RPMI7951 (cell line): ENCODE measurements at places on chromosomes 2 and 18. TPM values are rescaled to one million over a fixed set of nuclear protein-coding genes. Genes with fewer than 3 reads are reported as not detected.

DNA sequence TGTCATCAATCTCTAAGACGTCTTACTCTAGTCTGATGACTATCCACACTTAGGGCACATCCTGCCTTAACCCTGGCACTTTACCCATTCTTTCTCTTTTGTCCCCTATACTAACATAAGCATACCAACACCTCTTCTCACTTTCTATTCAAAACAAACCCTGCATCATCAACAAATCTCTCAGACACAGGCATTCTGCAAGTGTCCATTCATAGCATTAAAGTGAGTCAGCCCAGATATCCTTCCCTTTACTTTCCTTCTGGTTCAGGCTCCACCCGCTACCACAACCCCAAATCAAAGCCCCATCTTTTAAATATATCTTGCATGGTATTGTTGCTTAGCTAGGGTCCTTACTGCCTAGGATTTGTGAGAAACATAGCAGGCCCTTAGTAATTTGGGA lies 3.8 kb downstream of the GRB14 start:
- no peak for DNase-seq

DNA sequence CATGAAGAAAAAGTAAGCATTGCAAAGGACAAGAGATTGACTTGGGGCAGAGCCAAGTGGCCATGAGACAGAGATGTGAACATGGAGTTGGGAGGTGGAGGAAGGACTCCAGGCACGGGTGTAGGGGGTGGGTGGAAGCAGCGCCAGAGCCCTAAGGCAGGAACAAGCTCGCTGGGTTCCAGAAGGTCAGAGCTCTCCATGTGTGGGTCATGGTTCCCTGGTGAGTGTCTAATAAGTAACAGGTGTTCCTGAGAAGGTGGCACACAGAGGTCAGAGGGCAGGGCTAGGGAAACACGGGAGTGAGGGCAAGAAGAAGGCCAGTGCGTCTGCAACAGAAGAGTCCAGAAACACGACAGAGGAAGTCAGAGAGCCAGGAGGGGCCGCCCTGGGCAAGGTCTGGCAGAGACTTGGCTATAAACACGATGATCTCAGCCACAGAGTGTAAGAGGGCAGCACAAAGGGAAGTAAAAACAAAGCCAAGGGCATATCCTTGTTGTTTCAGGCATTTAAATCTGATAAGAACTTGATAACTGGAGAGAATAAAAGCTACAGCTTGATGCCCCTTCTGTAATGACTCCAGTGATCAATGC lies 260.8 kb downstream of the TGIF1 start:
- peak; percentile 88 for DNase-seq

DNA sequence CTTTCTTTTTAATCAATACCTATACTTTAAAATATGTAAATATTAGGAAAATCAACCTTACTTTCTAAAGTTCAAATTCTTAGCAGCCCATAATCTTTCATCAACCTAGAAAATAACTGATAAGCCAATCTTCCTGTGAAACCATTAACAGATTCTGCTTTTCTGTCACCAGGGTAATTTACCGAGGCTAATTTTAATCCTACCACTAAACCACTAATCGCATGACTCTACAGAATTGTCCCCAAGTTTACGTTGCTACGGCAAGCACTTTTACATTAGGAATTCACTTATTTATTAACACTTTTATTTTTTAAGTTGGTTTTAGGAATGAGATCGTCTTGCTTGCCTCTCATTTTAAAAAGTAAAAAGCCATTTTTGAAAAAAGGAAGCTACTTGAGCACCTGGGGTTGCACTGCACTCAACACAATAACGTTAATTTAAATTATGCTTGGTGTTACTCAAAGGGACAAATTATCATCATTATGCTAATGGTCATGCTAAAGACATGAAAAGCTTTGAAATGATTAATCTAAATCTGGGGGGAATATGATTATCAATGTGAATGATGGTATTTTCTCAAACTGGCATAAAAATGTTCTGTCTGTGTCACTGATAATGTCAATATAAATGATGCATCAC lies 10.2 kb downstream of the ZNF516 start:
- DNase-seq: no peak

GRCh38 chr2:24228470-24228869 lies 53.6 kb downstream of the FAM228A start:
- DNase-seq: no peak

DNA sequence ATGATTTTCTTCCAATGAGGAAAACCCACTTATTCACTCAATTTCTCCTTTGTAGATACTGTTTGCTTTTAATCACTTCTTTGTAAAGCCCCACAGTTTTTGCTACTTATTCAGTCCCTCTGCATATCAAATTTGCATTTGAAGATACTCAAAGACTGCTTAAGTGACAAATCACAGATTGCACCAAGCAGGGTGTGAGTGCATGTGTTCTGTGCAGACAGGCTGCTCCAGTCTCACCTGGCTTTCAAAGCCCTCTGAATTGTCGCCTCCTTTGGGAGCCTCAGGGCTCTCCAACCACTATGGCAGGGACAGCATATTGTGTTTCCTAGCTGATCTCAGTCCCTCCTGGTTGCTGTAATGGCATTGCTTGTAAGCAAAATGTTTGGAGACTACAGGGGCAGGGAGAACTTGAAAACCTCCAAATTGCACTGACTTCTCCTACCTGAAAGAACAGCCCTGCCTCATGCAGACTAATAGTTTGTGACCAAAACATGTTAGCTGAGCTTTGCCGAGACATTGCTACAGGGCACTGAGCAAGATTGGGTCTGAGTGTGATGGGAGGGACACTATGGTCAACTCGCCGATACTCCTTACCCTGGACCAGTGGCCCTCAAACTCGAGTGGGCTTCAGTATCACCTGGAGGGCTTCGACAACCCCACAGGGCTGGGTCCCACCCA lies 96.8 kb downstream of the POLE4 start:
- no peak for DNase-seq

DNA sequence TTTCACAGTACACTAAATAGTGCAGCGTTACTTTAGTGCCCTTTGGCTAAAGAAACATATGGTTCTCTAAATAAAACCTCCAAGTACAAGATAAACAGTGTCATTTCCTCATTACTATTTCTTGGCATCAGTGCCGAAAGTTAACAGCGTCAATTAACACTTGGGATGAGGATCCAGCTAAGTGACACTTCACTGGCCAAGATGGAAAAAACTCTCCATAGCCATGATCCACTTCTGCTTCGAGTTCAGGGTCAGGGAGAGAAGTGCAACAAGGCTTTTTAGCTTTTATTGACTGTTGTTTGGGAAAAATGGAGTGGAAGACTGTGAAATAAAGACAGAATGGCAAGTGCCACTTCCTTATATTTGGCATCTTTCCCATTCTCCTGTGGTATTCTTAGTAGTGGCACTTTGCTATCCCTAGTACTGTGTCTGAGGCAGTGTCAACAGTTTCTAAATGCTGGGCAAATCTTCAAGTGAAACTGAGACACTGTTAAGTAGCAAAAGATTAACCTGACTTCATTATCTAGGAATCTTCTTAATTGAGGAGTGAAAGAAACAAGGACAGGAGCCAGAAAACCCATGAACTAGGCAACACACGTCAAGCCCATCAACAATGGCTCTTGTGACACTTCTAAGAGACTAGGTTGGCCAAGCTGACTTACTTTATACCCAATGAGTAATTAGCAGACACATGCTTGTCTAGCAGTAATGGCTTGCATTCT lies 222.5 kb upstream of the SESTD1 start:
- DNase-seq: peak; percentile 8

DNA sequence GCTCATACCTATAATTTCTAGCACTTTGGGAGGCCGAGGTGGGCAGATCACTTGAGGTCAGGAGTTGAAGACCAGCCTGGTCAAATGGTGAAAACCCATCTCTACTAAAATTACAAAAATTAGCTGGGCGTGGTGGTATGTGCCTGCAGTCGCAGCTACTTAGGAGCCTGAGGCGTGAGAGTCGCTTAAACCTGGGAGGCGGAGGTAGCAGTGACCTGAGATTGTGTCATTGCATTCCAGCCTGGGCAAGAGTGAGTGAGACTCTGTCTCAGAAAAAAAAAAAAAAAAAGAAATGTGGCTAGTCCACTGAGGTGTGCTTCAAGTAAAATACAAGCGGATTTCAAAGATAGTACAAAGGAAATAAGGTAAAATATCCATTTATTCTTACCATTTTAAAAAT lies 46.2 kb downstream of the RBKS start:
- DNase-seq: no peak

DNA sequence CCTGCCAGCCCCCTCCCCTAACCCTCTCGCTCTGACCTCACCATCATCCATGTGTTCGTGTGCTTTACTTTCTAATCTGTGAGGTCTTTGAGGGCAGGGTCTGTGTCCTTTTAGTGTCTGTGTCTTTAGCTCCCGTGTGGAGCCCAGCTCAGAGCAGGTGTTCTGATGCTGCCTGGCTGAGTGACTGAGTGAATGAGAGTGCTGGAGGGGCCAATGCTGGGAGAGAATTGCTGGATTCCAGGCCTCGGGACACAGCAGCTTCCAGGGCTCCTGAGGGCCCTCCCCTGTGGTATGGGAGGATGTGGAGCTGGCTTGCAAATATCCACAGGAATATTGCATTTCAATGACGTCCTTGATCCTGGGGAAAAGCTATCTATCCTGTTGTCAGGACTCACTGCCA lies 160.6 kb downstream of the ANKRD30B start:
- DNase-seq: no peak

- no peak for DNase-seq
Measured at GRCh38 chr18:65523461-65523860, 227.4 kb upstream of the CDH7 start.

- DNase-seq: no peak
Measured at GRCh38 chr2:40028792-40029488, 249.9 kb upstream of the THUMPD2 start.

DNA sequence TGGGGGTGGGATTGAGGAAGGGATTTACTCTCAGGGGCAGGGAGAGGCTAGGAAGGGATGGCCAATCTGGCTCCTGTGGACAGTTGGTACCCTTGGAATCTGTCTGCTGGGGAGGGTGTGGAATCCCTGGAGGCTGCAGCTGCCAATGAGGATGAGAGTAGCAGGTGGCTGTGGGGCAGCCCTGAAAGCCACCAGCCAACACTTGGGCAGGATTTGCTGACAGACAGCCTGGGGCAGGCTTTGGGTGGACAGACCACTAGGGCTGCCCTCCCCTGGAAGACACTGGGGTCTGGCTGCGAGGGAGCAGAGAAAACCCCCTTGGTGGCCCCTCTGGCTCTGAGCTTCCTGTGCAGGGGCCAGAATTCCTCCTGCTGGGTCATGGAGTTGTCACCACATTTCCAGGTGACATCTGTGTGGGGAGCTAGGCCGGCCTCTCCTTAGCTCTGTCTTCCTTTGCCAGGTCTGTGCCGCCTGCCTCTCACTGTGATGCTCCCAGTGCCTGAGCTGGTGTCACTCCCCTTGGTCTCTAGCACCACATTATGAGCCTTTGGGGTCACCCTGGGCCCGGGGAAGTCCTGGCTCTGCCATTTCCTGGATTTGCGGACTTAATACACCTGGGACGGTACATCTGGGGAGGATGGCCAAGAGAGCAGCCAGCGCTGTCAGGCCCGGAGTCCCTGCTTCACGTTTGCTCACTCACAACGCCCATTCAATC lies 13.4 kb upstream of the ARHGEF4 start:
- DNase-seq: no peak

- no peak for DNase-seq
Measured at GRCh38 chr2:157848213-157848612, 27.9 kb downstream of the ACVR1 start.

GRCh38 chr18:70195852-70196434 lies 9.5 kb downstream of the RTTN start:
- peak; percentile 38 for DNase-seq

DNA sequence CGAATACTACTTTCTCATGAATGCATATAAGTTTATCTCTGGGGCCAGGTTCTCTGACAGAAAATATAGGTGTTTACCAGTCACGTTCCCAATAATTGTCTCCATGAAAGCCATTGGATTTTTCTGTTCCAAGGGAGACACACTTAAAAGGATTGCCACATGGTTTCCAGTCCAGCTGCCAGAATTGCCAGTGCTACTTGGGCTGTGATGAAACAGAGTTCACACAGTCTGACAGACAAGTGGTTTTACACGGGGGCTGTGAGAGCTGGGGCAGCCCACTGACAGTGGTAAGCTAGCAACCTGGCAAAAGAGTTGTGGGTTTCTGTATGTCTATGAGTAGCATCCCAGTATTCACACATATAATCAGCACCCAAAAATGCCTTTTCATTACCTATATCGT lies 27.7 kb upstream of the ATRAID start:
- DNase-seq: no peak

GRCh38 chr2:68253219-68254068 lies 1.1 kb upstream of the PPP3R1 start:
- peak; percentile 41 for DNase-seq

DNA sequence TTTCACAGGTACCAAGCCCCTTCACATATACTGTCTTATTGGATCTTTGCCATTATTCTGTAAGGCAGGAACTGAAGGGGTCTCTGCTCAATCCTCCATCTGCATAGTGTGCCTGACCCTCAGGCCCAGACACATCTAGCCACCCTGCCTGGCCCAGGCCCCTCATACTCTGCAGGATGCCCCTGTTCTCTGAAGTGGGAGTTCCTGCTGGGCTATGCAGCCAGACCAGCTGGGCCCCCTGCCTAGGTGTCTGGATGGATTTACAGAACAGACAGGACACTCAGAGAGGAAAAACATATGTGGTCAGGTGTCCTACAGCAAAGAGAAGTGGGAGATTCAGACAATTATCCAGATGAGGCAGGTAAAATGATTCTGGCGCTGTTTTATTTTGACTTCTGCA lies 42.0 kb downstream of the SLC4A5 start:
- DNase-seq: no peak

- no peak for DNase-seq
Measured at GRCh38 chr2:130766711-130767407, 11.5 kb downstream of the AMER3 start.

- DNase-seq: no peak
Measured at GRCh38 chr2:135074216-135074615, 22.1 kb downstream of the RAB3GAP1 start.

DNA sequence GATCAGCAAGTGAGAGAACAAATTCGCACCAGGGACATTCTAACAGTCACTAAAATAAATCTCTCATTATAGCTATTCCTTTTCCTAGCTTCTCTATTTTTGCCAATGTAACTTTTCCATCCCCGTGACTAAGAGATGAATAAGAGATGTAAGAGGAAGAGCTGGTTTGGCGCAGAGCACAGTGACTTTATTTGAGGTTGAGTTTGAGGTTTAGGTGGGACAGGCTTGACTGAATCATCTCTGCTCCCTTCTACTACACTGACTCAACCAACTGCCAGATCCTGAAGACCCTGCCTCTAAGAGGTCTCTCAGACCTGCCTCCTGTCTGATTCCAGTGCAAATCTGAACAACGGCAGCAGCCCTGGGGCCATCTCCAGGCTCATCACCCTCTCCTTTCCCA lies 28.0 kb downstream of the RFX8 start:
- DNase-seq: peak; percentile 100

The DCDC2C gene
- total RNA-seq: not detected in 2 replicates

The MLPH gene
- 121 and 159 TPM in 2 replicates for total RNA-seq

The NDUFS1 gene
- 148 and 172 TPM in 2 replicates for total RNA-seq

The RSAD2 gene
- total RNA-seq: 1.3 and 3.6 TPM in 2 replicates

The SULT1C3 gene
- not detected in 2 replicates for total RNA-seq

The SLC19A3 gene
- not detected in 2 replicates for total RNA-seq

The SKOR2 gene
- total RNA-seq: not detected in 2 replicates
